GM13977 (cell line): ENCODE measurements at places on chromosomes 1 and 21.

DNA sequence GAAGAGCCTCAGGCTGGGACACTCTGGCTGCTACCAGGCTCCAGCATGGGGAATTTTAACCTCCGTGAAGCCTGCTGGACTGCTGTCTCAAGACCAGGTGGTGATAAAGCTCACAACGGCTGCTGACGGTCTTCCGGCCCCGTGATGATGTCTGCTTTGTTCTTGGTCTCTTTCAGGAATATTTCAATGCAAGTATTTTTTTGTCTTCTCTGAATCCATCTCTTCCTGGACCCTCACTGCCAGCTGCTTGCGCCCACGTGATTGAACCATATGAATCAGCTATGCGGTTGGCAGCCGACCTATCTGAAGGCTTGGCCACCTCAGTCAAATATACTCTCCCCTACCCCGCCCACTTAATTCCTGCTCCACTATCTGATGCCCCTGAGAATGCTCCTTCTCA, 14.6 kb upstream of the SLC6A17 start:
- no peak for DNase-seq

DNA sequence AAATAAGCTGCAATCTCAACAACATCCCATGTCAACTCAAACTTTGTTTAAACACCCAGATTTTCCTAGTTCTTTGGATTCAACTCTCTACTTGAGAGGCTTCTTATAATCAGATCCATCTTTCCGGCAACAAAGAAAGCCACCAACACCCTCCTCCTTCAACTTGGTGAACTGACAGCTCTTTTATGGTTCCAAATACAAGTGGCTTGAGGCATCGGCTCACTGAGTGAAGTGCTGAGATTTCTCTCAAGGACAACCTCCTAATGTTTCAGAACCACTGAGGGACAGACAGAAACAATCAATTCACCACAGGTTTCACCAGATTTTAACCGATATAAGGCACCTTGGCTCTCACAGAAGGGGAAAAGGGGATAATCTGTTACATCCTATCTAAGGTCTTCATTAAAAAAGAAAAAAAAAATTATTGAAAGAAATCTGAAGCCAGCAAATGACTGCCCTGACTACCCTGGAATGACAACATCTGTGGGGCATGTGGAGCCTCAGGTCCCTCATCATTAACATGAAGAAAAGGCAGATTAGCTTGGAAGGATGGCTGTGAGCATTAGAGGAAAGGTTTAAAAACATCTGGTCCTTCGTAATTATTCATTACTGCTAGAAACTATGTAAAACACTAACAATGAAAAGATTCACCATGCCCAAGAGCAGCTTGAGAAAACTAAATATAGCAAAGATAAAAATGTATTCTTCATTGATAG, 50.9 kb downstream of the PTPN14 start:
- no peak for DNase-seq

DNA sequence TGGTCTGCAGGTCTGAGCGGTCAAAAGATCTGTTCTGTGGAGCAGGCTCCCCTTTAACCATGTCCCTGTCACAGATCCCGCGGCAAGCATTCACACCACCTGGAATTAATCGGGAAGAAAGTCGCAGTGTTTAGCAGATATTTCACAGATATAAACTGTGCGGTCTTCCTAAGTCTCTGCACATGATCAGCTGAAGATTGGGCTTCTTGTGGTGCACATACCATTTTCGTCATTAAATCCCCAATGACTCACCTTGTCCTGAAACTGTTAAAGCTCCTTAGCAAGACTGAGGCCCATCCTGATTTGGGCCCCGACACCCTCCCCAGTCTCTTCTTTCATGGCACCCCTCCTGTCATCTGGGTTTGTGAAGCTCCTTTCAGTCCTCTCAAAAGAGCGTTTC, 158.8 kb downstream of the KIF26B start:
- DNase-seq = no peak

- no peak for DNase-seq
Measured at GRCh38 chr1:29392486-29393450, 156.4 kb downstream of the PTPRU start.

DNA sequence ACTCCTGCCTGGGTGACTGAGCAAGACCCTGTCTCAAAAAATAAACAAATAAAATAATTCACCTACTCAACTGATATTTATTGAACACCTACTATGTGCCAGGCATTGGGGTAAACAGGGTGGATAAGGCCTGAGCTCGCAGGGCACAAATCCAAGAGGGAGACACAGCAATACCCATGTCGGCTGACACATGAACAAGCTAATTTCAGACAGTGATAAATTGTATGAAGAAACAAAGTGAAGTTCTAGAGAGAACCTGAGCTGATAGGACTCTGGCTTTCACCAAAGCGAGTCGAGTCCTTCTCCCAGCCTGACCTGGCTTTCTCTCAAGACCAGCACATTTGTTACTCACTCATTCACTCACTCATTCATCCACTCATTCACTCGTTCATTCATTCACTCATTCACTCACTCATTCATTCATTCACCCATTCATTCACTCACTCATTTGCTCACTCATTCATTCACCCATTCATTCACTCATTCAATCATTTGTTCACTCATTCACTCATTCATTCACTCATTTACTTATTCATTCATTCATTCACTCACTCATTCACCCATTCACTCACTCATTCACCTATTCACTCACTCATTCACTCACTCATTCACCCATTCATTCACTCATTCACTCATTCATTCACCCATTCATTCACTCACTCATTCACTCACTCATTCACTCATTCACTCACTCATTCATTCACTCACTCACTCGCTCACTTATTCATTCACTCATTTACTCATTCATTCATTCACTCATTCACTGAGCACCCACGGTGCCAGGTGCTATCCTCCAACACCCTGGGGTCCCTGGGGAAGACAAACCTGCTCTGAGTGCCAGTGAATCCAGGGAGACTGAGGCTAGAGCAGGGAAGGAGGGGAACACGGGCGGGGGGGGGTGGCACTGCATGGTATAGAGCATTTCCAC, 37.4 kb upstream of the CASZ1 start:
- DNase-seq = peak; percentile 53

DNA sequence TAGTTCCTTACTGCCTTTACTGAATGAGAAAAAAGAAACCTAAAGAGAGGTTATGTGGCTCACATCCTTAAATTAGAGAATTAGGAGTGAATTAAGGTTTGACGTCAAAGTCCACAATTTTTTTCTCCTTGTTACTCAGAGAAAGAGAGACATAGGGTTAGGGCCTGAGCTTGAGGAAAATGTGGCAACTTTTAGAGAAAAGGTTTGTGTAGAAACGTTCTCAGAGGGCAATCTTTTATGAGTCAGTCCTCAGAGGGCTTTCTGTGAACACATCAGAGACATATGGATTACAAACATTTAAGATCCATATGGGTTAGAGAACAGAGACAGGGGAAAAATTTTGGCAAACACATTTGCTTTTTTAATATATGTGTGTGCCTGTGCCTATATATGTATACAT, 242.8 kb downstream of the TGFB2 start:
- DNase-seq = no peak
